Activated CD4-positive, alpha-beta T cell treated with anti-CD3 and anti-CD28 coated beads, Interleukin-10, Interleukin-2, amounts not matched to agents 100 ng/mL and 50 ng/mL, durations not matched to agents 16 hours and 8 hours (primary cell): ENCODE measurements at places on chromosomes 6 and 20.
A peak's percentile ranks its signal among the peaks of the same experiment; 100 is the strongest.

DNA sequence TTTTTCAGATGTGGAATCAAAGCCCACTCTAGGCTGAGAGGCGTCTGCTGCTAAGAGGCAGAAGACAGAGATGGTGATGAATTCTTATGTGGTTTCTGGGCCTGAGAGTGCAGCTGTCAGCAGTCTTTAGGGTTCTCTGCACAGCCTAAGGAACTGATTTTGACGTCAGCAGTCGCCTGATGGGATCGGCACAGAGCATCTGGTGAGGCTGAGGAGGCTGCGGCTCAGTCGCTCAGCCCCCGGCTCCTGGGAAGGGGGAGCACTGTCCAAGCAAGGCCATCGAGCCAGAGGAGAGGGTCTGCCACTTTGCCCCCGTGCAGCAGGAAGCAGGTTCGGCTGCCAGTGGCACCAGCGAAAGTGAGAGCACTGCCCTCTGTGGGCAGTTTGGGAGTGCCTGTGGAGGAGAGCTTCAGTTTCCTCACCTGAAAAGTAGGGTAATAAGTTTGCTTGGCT, 92.5 kb downstream of the TCP11 start:
- DNase-seq = peak; percentile 32

- DNase-seq = peak; percentile 47
These were observed 33.9 kb upstream of the FAM83D start for GRCh38 chr20:38892091-38892981.

DNA sequence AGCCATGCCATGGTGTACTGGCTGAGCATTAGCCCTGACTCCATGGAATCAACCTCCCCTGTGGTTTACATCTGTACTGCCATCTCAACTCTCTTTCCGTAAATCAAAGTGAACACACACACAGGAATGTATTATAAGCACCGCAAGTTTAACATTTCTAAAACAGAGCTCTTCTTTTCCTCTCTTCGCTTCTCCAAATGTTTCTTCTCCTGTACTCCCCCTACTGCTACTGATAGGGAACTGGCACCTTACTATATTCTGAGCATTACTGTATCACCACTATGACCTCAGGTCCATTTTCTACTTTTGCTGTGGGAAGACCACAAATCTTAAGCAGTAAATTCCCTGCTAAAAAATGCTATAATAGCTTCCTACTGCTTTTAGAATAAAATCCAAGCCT, 101.2 kb downstream of the NUS1 start:
- DNase-seq = no peak

DNA sequence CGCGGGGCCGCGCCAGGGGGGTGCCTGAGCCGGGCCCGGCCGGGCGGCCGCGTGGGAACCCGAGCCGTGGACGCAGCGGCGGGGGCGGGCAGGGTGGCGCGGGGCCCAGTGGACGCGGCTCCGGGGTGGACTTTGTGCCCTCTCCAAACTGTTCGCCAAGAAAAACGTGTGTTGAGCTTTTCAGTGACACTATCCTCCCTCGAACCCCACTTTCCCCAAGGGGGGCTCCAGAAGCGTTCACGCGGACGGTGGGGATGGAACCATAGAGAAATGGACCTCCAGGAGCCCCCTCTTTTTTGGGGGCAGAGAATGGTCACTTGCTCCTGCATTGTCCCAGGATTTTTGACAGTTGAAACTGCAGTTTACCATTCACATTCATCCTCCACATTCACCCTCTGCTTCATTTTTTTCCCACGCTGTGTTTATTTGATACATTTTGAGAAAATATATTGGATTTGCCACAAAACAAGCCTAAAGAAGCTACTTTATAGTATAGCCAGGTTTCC, 2.9 kb upstream of the HIVEP1 start:
- no peak for DNase-seq

DNA sequence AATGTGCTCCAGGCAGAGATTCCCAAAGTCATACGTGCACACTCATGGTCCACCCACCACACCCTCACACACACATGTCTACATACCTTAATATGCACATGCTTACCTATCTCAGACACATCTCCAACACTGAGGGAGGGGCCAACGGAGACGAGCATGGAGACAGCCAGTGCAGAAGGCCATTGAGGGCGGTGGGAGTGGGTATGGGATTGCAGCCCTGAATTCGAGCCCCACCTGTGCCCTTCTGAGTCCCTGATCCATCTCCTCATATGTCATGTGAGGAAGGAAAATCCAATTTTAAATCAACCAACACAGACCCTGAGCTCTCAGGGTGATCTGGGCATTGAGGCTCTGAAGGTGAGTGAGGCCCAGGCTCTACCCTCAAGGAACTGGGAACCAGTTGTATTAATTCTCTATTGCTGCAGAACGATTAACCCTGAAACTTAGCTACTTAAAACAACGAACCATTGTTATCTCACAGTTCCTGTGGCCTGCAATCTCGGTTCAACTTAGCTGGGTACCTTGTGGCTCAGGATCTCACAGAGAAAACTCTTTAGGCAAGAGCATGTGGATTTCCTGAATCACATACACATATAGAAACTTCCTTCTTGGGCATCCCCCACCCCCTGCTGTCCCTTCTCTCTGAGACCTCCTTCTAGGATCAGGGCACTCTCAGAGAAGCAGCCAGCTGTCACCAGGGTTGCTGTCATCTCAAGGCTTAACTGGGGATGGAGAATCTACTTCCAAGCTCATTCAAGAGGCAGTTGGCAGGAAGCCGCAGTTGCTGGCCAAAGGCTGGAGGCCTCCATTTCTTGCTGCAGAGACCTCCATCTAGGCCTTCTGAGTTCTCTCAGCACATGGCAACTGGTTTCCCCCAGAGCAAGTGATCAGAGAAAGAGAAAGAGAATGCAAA, 28.3 kb downstream of the GLP1R start:
- DNase-seq = no peak

- no peak for DNase-seq
These were observed 20.6 kb upstream of the VEGFA start for GRCh38 chr6:43749461-43749860.

GRCh38 chr6:110528101-110528929, 51.9 kb upstream of the SLC22A16 start:
- peak; percentile 68 for DNase-seq

DNA sequence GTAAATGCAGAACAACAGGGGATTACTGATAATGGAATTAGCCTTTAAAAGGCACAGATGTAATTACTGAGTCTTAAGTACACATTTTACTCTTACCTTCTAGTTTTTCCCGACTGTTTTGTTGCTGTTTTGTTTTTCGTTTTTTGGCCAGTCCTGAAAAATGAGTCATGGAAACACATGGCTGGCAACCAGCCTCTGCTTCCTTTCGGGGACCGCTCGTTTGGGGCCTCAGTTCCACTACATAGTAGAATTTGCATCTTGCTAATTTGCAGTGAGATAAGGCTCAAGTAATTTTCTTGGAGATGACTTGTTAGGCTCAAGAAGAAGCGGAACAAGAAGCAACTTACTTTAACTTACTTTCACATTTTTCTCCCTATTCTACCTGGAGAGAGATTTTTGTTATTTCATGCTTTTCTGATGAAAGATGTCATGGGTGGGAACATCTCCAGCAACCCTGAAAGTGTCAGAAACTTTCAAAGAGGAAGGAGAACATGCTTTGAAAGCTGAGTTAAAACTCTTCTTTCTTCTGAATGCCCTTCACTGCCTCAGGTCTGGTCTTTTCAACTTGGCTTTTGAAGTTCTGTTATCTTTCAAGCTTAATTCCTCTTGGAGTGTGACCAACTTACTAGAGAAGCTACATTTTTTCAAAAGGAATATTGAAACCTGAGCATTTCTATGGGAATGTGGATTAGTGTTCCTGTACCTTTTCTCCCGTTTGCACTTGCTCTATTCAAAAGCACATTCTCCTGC, 71.5 kb upstream of the HDAC2 start:
- no peak for DNase-seq

- DNase-seq = peak; percentile 43
These were observed 17.3 kb downstream of the PLN start for GRCh38 chr6:118565311-118565960.

GRCh38 chr20:13990465-13990864, at the start of gene SEL1L2:
TSS of gene SEL1L2 (minus strand) at chr20:13990614. CDS start at chr20:13990534, 80 bp downstream.
- no peak for DNase-seq

GRCh38 chr6:153583685-153584084, 452.6 kb upstream of the RGS17 start:
- DNase-seq = no peak

DNA sequence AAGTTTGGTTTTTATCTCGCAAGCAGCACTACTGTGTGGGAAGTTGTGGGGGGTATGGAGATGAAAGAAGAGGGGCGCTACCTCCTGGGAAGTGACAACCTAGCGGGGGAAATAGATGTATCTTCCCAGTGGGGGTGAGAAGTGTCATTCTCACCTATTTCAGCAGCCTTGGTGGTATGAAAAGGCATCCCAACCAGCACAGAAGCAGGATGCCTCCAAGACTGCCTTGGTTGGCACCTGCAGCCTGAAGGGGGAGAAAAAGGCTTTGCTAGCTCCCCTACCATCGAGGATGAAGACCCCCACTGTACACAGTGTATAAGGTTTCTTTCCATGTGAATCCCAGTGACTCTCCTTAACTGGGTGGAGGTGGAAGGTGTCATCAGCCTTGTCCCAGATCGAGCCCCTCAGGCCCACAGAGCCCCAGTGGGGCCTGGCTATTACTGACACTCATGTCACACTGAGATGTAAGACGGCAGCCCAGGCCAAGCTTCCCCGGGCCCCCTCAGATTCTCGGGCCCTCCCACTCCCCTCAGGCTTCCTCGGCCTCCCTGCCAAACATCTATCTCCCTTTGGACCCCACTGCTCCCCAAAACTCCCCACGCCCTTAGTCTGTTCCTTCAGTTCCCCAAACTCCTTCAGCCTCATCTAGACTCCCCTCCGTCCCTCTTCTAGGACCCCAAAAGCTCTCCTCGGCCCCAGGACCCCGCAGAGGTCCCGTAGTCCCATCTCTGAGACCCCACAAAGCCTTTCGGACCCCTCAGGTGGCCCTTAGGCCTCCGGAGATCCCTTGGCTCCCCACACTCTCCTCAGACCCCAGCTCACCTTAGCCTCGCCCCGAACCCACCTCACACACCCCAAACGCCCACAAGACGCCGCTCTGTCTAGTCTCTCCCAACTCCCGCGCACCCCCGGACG, 688 bp downstream of the COMMD7 start:
- DNase-seq = peak; percentile 16

DNA sequence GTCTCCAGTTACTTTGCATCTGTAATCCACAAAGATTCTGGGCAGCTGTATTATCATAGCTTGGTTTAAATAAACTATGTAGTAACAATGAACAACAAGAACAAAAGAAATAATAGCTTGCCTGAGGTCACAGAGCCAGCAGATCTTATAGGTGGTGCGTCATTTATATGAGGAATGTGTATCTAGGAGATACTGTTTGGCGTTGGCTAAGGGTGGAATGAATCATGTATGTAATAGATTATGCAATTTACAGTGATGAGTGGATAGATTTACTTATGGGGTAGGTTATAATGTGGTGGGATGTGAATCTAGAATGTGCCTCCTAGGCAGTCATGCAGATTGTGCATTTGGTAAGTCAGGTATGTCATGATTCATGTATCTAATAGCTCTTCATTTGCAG, 42.8 kb downstream of the HNF4A start:
- DNase-seq = no peak

DNA sequence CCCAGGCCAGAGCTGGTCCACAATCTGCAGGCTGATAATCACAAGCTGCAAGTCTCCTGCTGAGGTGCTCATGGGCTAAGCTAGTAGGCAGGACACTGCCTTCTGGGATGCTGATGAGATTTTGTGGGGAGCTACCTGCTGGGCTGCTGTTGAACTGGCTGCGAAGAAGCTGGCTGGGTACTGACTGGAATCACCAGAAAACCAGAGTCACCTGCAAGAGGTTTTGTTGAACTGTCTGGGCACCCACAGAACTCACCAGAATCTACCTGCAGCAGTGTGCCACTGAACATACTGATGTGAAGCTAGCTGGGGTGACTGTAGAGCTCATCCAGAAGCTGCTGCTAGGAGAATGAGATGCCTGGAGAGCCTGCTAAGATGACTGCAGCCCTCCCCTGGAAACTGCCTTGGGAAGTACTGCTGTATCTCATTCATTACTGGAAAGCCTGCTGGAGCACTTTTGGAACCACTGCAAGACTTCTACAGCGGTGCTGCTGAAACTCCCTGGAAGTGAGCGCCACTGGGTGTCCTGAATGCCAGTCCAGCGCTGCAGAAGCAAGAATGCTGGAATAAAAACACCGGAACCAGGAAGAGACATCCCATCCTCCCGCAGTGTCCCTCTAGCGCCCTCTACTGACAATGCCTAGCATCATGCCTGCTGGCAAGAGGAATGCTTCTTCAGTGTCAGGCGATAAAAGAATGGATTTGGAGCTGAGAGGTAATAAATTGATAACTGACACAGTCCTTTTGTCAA, 64.9 kb upstream of the ARHGAP18 start:
- DNase-seq = peak; percentile 61

DNA sequence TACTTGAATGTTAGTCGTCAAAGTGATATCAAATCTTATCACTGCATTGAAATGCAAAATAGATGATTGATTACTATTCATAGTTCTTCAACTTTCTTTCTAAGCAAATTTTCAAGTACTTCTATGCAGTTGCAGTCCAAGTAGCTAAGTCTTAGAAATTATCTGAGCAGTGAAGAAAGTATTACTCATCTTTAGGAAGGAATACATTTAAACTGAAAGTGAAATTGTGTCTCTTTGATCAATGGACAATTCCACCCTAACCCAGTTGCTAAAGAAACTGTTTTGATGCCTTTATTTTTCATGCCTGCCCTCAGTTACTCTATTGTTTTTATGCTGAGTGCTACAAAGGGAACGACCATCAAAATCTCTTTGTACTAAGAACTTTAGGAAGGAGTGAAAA, 337.4 kb downstream of the GRIK2 start:
- DNase-seq = no peak
